Stimulated activated CD4-positive, alpha-beta T cell treated with anti-CD3 and anti-CD28 coated beads, Interleukin-4, amount 100 ng/mL, for 24 hours (primary cell): ENCODE measurements at places on chromosomes 11 and 22.

DNA sequence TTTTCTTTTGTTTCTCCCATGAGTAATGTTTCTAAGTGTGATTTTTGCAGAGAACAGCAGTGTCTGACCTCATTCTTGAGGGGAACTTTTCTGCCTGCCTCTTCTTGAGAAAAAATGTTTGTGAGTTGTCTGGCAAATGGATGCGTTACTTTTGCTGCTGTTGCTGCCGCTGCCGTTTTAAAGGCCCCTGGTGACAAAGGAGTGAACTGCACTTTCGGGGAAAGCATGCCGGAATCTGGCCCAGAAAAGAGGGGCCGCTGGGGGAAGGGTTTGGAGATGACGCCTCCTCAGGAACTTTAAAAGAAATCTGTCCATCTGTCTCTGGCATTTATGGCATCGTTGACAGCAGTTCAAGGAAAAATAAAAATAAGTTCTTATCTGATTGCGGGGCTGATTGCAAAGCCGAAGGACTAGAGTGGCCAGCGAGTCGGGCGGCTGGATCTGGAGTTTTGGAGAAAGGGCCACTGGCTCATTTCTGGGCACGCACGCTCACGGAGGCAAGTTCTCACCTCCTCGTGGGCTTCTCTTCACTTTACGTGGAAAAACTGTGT is 16.5 kb downstream of the ZBTB16 start:
- peak; percentile 41 for DNase-seq

GRCh38 chr11:2540992-2541680 is 96.3 kb downstream of the KCNQ1 start:
- no peak for DNase-seq

- DNase-seq: no peak
Measured at GRCh38 chr11:130825561-130825960, 90.7 kb downstream of the SNX19 start.

DNA sequence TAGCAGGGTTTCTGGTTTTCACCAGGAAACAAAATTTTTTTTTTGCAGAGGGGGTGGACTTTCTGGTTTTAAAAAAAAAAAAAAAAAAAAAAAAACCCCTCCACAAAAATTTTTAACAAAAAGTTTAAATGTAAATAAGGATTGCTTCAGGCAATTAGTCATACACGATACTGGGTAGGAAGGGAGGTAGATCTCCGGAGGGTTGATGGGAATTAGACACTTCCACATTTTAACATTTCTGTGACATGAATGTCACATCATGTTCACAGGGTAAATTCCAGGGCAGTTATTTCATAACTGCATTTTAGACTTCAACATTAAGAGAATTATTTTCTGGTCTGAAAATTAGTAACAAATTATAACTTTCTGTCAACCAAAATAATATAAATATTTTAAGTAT is 15.9 kb downstream of the NUP98 start:
- DNase-seq: no peak

- DNase-seq: no peak
Measured at GRCh38 chr11:94959179-94959578, 14.2 kb downstream of the CWC15 start.

- no peak for DNase-seq
Measured at GRCh38 chr11:59415111-59415510, 11.1 kb downstream of the OR5A2 start.

DNA sequence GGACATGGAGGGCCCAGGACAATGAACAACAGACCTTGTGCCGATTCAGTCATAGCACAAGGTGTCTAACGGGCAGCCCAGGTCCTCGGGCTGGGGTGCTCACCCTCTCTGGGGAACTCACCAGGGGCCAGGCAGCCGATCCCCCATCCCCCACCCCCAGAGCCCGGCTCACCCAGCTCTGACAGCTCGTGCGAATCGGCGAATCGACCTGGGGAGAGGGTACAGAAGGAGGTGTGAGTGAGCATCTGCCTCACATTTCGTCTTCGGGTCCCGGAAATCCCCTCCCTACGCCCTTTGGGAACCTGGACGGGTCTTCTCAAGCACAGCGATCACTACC is 423 bp downstream of the PEX16 start:
- DNase-seq: peak; percentile 30

DNA sequence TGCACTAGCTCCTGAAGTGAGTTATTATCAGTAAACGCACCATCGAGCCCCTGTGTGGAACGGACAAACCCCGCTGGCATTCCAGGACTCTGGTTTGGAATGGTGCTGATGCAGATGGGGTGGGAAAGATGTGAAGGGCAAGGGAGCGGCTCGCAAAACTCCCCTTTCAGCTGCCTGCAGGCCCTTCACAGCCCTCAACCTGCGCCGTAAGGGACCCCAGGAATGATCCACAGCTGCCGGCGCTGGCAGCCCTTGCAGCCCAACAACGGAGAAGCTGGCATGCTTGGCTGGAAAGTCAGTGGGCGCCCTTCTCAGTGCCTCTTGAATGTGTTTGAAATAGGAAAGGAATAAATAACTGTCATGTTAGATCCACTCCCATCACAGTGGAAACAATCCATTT is 1445.5 kb downstream of the BRD1 start:
- DNase-seq: no peak

- DNase-seq: no peak
Measured at GRCh38 chr11:27857014-27857413, 156.8 kb upstream of the BDNF start.

GRCh38 chr11:65862191-65862735 is 2.0 kb downstream of the MUS81 start:
- DNase-seq: no peak

GRCh38 chr22:46721501-46722085 is 16.5 kb downstream of the CERK start:
- DNase-seq: no peak

DNA sequence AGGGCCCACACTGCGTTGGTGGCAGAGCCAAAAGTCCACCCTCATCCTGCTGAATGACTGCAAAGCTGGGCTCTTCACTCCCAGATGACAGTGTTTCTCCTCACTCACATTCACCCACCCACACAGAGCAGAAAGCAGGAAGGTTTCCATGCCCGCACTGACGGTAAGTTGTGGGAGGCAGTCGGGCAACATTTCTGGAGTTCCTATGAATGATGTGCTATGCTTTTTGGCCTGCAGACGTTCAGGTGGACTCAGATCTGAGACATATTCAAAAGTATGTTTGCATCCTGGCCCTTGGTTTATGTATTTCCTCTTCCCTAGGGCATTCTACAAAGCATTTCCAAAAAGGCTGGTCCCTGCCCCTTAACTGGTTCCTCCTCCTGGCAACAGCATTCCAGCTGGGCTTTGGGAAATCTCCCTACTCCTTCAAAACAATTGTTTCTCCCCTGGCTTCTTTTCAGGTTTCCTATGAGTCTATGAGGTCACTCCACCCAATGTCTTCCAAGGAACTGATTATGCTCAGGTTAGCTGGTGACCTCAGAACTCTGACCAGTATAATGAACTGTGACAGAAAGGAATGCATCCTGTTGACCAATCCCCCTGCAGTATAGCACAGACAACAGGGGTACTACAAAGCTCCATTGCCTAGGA is 36.4 kb downstream of the PACSIN2 start:
- DNase-seq: no peak

DNA sequence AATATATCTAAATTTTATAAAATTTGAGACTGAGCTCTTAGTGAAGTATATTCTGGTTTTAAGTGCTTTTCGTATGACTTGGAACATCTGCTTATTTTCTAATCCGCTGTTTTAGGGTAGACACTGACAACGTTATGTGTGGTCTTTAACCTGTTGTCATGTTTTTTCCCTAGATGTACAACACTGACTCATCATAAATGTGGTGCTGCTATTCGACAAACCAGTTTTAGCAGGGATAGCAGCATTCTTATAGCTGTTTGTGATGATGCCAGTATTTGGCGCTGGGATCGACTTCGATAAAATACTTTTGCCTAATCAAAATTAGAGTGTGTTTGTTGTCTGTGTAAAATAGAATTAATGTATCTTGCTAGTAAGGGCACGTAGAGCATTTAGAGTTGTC is 23.8 kb upstream of the HIKESHI start:
- no peak for DNase-seq

DNA sequence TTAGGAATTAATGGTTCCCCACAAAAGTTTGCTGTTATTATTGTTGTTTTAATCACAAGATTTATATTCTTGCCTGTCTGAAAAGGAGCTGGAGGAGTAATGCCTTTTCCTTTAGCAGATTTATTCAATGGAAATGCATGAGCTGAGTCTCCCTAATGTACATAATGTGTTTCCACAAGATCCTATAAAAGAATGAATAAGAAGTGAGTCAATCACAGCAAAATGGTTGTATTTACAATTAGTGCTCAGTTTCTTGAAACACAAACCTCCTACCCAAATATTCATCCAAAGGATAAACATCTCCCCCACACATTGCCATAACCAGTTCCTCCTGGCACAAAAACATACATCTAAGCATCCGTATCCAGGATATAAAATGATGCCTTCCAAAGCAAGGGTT is 33.3 kb downstream of the ME3 start:
- no peak for DNase-seq

- DNase-seq: no peak
Measured at GRCh38 chr11:60719391-60719790, 5.1 kb upstream of the MS4A18 start.

DNA sequence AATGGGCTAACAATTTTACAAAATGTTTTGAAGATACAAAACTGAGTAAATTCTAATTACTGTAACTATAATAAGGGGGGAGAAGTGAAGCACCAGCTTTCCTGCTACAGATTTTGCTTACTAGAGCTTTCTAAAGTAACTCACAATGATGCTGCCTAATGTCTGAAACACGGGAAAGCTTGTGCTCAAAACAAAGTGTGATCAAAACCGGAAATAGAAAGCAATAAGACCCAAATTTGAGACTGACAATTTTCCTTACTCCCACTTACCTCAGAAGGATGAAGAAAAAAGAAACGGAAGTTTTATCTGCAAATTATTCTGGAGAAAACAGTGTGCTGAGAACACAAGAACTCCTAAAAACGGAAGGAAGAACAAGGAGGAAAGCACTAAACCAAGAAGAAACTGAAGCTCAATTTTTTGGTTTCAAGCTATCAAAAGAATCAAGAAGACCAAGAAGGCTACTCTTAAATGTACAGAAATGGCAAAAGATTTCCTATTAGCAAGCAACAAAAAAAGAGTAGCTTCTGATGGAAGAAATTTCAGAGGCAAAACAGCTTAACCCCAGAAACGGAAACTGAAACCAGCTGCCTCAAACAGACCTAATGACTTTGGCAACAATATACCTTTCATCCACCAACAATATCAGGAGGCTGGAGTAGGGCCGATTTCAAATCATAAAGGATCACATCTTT is 33.4 kb downstream of the AMBRA1 start:
- peak; percentile 26 for DNase-seq

GRCh38 chr11:18728658-18729057 is 2.7 kb upstream of the IGSF22 start:
- no peak for DNase-seq

GRCh38 chr11:133732109-133732674 is 113.1 kb downstream of the SPATA19 start:
- DNase-seq: no peak

DNA sequence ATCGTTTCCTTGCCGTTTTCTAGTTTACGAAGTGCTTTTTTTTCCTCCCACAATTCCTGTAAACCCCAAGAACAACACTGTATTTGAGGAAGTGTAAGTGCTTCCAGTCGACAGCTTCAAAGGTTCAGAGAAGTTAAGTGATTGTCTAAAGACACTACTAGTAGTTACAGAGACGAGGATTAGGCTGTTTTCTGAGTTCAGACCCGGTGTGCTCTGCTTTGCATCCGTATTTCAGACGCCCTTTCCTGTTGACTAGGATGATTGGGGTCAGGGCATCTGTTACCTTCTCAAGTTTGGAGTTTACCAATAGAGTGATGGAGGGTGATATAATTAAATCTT is 430 bp downstream of the CLP1 start:
- no peak for DNase-seq

DNA sequence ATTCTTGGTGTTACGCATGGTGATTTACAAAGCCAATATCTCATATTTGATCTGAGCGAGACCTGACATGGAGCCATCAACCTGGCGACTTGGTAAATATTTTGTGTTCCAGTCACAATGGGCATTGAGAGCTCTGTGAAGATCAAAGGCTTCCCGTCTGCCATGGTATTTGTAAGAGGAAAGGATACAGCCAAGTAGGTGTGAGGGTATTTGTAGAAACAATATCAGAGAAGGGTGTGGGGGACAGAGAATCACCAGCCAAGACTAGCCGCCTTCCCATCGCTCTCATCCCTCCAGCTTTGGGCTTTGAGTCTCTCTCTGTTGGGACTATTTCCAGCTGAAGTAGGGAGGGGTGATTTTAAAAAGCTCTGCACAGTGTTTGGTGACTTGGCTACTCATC is 173.4 kb upstream of the BDNF start:
- no peak for DNase-seq

DNA sequence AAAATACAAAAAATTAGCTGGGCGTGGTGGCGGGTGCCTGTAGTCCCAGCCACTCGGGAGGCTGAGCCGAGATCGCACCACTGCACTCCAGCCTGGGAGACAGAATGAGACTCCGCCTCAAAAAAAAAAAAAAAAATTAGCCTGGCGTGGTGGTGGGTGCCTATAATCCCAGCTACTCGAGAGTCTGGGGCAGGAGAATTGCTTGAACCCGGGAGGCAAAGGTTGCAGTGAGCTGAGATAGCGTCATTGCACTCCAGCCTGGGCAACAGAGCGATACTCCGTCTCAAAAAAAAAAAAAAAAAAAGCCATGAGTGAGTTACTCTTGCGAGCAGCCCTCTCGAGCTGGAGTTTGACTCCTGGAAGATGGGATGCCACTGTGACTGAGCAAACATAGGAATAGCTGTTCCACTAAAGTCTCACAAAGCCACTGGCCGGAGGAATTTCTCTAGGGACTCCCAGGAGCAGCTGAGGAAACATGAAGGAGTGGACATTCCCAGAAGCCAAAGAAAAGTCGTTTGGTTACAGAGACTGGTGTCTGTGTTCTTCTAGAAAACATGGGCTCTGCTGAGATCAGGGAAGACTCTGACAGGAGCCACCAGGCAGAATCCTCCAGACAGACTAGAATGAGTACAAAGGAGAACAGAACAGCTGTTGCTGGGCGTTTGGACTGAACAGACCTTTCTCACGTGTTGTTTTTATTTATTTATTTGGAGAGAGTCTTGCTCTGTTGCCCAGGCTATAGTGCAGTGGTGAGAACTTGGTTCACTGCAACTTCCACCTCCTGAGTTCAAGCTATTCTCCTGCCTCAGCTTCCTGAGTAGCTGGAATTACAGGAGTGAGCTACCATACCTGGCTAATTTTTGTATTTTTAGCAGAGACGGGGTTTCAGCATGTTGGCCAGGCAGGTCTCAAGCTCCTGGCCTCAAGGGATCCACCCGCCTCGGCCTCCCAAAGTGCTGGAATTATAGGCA is 32.4 kb upstream of the MYH9 start:
- no peak for DNase-seq

- DNase-seq: peak; percentile 6
Measured at GRCh38 chr11:34405079-34405858, 33.5 kb upstream of the CAT start.

GRCh38 chr22:29480512-29481264 is 670 bp downstream of the NEFH start:
- DNase-seq: peak; percentile 26

DNA sequence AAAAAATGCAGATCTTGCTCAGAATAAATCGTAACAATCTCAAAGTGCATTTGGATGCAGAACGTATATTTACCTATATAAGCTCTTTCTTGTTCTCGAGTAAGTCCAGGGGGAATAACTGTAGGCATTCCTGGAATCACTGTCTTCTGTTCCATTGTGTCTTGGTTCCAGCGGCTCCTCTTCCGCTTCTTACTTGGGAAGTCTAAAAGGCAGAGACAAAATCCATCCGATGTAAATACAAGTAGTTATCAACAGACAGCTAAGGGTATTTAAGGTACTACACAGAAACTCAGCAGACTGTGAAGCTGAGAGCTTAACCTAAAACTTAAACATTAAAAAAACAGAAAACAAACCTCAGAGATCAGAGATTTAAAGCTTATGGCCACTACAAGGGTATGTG is 1.9 kb downstream of the SF1 start:
- no peak for DNase-seq
